Activated T-cell treated with anti-CD3 and anti-CD28 coated beads, Interleukin-2, amount 50 U/mL, for 4 hours (primary cell): ENCODE measurements at places on chromosomes 2 and 18. TPM values are rescaled to one million over a fixed set of nuclear protein-coding genes. Genes with fewer than 3 reads are reported as not detected.

GRCh38 chr2:26521054-26521912 lies 43.4 kb upstream of the OTOF start:
- no peak for DNase-seq

GRCh38 chr2:48984922-48985321 lies 169.4 kb downstream of the FSHR start:
- DNase-seq, result no peak

Gene GREB1L
- 0.03 TPM for total RNA-seq

Gene TNFAIP6
- not detected for total RNA-seq

DNA sequence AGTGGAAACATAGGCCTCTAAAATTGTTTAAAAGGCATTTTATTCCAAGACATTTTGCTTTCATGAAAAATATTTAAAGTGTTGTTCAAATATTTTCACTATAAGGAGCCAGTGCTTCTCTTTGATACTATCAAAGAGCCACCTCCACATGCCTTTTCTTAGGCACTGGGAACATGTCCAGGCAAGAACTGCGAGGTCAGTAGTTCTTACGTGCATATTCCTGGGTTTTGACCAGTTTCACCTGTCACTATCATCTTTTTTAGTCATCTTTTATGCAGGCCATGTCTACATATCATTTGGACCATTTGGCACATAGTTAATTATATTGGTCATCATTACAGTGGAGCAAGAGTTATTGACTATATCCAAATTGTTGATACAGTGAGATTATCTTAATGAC lies 195.3 kb downstream of the CCDC85A start:
- no peak for DNase-seq

Gene DNER
- total RNA-seq, result not detected

Gene GBX2
- total RNA-seq, result not detected

Gene SMYD1
- total RNA-seq, result not detected

Gene AFF3
- total RNA-seq, result 2.1 TPM

Gene GTF2A1L
- total RNA-seq, result not detected

Gene HOXD1
- total RNA-seq, result not detected

- no peak for DNase-seq
Measured at GRCh38 chr2:241767464-241768250, 9.0 kb upstream of the GAL3ST2 start.

Gene ERICH2
- not detected for total RNA-seq

DNA sequence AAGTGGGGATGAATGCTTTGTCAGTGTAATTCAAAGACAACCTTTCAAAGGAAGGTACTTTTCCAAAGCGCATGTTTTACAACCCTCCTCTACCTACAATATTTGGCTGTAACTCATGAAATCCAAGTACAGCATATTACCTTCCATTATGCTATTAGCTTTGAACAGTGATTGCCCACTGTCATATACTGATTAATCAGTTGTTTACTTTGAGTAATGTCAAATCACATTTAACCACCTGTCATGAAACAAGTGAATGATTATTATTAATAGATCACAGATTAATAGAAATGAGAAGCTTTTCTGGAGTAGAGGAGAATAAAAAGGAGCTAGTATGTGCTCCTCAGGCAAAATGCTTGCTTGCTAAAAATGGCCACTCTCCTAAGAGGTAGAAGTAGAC lies 150.5 kb upstream of the SMAD7 start:
- DNase-seq, result no peak

Gene CD8B2
- total RNA-seq, result 0.21 TPM

Gene ANTXR1
- total RNA-seq, result 0.40 TPM

GRCh38 chr2:230666885-230667712 lies 45.5 kb upstream of the CAB39 start:
- DNase-seq, result no peak

DNA sequence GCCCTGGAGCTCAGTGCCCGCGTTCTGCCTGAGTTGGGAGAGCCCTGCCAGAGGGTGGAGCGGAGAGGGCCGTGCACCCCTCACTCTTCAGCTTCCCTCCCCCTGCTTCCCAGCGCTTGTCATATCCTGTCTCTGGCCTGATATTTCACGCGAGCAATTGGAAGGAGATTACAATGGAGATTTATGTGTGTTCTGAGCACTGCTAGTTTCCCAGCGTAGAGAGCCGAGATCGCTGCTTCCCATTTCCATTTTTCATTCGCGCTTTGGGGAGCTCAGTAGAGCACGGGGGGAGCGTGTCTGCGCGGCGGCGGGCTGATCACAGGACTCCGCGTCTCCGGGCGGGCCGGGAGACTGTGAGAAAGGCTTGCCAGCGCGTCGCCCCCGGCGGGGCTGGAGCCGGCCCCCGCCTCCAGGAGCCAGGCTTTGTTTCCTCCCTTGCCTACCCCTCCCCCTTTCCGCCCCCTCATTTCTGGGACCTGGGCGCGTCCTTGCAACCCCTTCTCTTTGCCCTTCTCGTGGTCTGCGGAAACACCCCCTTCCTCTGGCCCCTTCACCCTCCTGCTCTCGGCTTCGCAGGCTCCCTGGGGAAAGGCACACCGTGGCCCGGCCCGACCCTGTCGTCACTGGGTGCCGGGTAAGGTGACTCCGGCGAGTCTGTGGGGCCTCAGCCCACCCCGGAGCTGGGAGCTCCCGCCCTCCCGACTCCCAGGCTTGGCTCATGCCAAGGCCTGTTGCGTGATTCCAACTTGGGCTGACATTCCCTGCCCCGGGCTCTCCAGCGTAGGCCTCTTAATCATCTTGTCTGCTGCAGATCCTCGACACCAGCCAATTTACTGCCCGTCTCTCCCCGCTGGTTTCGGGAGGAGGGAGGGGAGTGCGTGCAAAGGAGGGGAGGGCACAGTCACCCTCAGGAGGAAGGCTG lies 5.8 kb downstream of the DLX2 start:
- no peak for DNase-seq

Gene SCN9A
- not detected for total RNA-seq

Gene COL5A2
- 9.5 TPM for total RNA-seq

GRCh38 chr2:212596688-212597087 lies 58.1 kb upstream of the ERBB4 start:
- no peak for DNase-seq

DNA sequence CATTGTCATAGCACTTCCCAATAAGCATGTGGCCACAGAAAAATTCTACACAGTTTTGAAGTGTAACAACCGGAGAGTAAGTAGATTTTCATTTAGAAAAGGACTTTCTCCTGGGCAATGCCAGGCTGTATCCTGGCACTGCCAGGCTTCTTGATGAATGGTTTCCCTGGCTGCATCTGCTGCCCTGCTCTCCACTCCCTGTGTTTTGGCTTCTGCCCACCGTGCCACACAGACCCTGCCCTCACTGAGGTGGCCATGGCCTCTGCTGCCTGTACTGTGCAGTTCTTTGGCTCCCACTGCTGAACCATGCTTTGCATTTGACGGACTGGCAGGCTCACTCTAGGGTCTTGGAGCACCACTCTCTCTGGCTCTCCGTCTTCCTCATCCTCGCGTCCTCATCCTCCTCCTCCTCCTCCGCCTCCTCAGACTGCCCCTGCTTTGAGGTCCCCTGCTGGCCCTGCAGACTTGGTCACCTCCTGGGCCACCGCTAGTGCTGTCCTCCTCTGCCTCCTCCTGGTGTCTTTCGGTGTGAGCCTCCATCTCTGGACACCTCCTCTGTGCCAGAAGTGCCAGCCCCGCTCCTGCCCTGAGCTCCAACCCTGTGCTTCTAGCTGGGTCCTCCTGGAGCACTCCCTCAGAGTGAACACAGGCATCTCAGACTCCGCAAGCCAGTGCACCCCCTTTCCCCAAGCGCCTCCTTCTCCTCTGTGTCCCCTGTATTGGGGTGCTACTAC lies 45.9 kb upstream of the CNGA3 start:
- DNase-seq, result no peak

- DNase-seq, result no peak
Measured at GRCh38 chr2:105828558-105828957, 83.8 kb downstream of the NCK2 start.

- DNase-seq, result no peak
Measured at GRCh38 chr2:57022496-57022895, 838.7 kb downstream of the CCDC85A start.

Gene CXCR1
- total RNA-seq, result not detected

Gene CUL3
- total RNA-seq, result 88.8 TPM

DNA sequence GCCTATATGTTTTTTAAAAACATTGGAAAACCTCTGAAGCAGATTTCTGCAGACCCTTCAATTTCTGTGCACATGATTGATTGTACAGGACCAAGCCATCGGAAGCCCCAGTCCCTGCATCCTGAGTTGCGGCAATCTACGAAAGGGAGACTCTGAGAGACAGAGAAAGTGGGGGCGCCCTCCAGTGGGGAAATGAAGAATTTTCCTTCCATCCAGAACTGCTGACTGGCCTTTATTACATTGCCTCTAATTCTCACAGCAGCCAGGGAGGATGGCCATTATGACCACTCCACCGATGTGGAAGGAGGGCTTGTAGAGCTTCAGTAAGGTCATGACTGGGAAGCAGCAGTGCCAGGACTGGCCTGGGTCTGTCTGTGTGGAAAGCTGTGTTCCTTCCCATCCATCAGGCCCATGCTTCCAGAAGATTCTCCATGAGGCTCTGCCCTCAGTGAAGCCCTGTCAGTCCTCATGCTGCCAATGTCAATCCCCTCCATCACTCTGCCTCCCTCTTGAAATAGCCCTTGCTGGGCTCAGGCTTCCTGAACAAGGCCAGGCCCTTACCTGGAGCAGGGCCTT lies 20.0 kb upstream of the RESP18 start:
- DNase-seq, result peak; percentile 60

DNA sequence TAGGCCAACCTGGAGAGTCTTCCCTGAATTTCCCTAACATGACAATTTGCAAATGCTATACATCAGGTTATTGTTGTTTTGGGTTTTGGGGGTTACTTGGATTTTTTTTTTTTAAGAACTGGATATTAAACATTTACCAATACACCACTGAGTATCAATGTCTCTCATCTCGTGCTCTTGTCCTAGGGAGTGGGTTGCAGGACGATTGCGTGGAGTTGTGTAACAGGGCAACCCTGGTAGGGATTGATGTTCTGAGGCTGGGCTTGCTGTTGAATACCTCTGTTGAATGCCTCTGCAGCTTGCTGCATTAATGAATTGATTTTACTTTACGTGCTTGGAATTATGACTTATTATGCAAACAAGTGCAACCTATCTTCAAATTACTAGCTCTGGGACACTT lies 18.8 kb upstream of the FOSL2 start:
- no peak for DNase-seq

Gene RBM43
- total RNA-seq, result 1.4 TPM

Gene ZNF396
- 0.20 TPM for total RNA-seq

- no peak for DNase-seq
Measured at GRCh38 chr2:149061133-149061745, 22.7 kb downstream of the LYPD6B start.

DNA sequence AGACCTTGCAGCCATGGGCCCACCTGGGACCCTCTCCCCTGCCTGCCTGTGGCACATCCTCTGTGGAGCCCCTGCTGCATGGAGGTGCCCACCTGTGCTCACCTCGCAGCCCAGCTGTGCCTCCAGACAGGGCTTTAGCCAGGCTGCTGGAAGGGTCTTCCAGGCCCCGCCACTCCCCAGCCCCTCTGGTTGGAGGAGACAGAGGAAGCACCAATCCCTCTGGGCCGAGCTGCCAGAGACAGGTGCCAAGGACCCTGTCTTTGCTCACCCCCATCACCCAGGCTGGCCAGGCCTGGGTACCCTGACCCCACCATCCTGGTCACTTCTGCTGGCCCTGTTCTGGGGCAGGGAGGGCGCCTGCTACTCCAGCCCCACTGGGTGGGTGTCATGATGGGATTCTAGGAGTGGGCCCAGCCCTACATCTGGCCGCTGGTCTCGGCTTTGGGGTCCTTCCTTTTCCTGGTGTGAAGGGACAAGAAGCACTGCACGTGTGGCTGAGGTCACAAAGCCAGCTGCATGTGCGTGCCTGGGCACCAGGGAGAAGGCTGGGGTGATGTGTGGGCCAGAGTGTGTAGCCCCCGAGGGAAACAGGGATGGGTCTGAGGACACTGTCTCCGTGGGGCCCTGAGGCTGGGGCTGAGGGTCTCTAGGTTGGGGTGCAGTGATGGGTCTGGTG lies 9.3 kb upstream of the NEU4 start:
- no peak for DNase-seq
